ENCODE measurements at places on chromosomes 12 and 14.

- DNase-seq = no peak
These were observed 1.7 kb upstream of the EGLN3 start for GRCh38 chr14:33952541-33952940.

- DNase-seq = no peak
These were observed 11.7 kb upstream of the ASPG start for GRCh38 chr14:104073764-104074163.

GRCh38 chr12:29282031-29282816 is 98.7 kb downstream of the ERGIC2 start:
- DNase-seq = no peak

DNA sequence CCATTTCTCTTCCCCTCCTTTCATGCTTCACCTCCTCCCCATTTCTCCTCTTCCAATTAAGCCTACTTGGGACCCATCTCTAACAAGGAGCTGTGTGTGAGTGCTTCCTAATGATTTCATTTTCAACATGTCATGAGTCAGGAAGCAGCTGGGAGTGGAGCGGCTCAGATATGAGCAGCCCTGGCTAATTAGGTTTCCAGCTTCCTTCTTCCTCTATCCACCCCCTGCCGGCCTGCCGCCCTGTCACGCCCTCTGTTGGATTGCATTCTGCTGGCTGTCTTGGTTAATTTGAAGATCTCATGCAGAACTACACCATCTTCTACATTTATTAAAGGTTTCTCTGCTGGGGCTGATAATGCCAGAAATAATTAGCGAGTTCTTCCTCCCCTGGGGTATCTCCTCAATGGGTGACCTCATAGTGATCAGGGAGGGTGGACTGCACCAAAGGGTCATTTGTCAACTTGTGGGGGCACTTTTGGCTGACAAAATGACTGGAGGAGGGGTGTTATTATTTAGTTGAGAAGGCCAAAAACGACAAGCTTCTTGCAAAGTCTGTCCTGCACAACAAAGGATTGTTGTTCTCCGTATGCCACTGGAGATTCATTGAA is 300.9 kb upstream of the SRRM4 start:
- DNase-seq = no peak

GRCh38 chr12:117187421-117187820 is 2.8 kb downstream of the FBXO21 start:
- no peak for DNase-seq

GRCh38 chr14:81584495-81584894 is 50.8 kb upstream of the SEL1L start:
- no peak for DNase-seq

- no peak for DNase-seq
These were observed 1.9 kb downstream of the AKT1 start for GRCh38 chr14:104793703-104793959.

GRCh38 chr12:2773199-2773875 is 21.4 kb upstream of the FKBP4 start:
- no peak for DNase-seq

- DNase-seq = no peak
These were observed 311.7 kb upstream of the E2F7 start for GRCh38 chr12:77377116-77377515.

DNA sequence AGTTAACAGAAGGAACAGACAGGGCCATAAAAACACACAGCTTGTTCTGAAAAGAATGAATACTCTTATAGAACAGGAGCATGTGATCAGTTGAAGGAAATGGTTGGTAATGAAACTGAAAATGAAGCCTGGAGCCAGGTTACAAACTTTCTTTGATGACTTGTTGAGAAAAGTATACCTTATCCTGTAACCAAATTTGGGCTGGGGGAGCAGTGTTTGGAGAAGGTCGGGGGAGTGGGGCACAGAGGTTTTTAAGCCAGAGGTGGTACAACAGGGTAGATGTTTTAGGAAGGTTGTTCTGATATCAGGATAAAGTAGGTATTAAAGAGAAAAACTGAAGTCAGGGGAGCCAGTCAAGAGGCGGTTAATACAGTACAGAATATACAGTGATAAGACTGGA is 8.2 kb downstream of the GOLT1B start:
- no peak for DNase-seq

DNA sequence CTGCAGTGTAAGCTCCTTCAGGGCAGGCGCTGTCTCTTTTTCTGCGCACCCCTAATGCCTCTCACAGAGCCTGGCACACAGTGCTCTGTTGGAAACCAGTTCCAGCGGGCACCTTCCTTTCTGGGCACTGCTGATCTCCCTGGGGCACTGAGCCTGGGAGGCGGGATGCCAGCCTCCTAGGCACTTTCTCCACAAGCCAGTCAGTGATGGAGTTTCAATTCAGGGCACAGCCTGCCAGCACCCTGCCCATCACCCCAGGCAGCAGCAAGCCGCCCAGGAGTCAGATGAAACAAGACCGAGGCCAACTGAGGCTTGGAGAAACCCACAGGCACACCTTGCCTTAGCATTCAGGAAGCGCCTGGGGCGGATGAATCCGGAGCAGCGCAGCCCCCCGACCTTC is 5.7 kb upstream of the CTDSP2 start:
- DNase-seq = no peak

- DNase-seq = no peak
These were observed 1.5 kb upstream of the MRPL42 start for GRCh38 chr12:93465841-93466240.

- no peak for DNase-seq
These were observed 62.7 kb upstream of the ARID2 start for GRCh38 chr12:45666816-45667215.

DNA sequence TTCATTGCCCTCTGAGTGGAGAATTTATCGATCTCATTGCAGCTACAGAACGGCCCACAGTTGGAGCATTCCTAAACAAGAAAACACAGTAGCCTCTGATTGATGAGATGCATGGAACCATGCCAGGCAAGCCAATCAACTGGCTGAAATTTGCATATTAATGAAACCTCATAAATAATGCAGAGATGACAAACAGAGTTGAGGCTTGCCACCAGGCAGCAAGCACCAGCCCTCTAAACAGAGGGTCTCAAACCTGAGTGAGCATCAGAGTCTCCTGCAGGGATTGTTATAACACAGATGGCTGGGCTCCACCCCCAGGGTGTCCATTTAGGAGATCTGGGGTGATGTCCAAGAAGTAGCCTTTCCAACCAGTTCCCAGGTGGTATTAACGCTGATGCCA is 60.9 kb upstream of the CMKLR1 start:
- no peak for DNase-seq

DNA sequence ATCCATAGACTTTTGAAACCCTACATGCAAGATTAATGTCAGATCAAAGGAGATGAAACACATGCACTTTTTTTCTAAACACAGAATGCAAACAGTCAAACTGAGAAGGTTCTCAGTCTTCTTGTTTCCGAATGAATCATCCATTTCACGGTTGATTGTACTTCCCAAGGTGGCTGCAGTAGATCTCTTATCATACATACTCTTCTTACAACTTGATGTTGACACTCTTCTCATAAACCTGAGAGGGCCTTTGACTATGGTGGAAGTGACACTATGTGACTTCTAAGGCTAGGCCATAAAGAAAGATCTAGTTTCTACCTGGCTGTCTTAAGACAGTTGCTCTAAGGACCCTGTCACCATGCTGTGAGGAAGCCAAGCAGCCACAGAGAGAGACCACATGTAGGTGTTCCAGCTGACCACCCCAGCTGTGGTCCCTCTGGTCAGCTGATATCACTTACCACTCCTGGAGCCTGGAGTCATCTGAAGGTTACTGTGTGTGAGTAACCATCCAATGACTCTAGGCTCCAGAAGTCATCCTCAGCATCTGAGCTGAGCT is 67.2 kb upstream of the HMGA2 start:
- DNase-seq = no peak

DNA sequence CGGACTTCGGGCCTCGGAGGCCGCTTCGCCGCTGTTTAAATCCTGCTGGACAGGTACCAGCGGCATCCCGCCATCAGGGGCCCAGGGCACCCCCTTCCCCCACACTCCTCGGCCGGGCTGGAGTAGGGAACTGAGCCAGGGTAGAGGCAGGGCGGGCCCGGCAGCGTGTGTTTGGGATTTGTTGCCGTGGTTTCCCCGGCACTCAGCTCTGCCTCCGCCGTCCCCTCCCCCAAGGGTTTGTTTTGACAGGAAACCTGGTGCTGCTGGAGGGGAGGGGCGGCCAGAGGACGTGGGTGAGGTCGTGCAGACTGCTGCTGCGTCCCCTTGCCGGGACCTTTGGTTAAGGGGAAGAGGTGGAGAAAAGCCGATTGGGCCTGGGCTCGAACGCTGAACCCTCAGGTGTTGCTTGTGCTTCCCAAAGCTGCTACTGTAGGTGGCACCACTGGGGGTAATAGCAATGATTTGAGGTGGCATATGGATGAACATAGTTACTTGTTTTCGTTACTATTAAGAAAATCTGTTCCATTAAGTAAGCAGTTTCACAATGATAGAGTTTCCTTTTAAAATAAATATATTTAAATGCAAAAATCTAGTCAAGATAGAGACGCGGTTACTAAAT is 778 bp downstream of the TCP11L2 start:
- DNase-seq = no peak

- DNase-seq = no peak
These were observed 124.6 kb downstream of the KICS2 start for GRCh38 chr12:64097366-64098105.

- DNase-seq = no peak
These were observed 16.4 kb downstream of the CLEC2D start for GRCh38 chr12:9685915-9686314.

DNA sequence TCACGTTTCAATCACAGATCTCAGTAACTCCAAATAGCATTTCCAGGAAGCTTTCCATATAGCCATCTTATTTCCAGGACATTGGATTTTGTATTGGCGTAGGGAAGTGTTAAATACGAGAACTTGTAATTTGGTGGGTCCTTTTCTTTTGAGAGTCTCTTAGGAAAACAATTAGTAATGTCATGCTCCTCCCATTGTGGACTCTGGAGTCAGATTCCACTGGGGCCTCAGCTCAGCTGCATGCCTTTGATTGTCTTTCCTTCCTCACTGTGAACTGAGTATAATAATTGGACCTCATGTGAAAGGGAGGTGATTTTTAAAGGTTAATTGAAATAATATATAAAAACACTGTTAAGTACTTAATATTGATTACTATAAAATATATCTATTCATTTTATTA is 462.6 kb downstream of the NPAS3 start:
- DNase-seq = no peak

DNA sequence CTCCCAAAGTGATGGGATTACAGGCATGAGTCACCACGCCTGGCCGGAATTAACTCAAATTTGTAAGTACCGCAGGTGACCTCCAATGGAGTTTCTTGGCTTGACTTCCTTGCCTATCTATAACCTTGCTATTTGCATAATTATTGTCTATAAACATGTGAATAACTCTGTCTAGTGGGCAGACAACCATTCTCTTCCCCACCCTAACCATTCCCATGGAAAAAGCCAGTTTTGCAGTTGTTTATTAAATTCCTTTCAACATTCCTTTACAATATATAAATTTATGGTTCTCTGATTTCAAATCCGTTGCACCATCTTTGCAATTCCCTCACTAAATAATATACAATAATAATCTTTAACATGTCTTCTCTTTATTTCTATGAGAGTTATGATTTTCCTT is 61.0 kb upstream of the ZDHHC17 start:
- no peak for DNase-seq

- no peak for DNase-seq
These were observed 98.6 kb downstream of the VRK1 start for GRCh38 chr14:96895658-96896271.

GRCh38 chr12:66085998-66086397 is 44.6 kb downstream of the LLPH start:
- no peak for DNase-seq

- DNase-seq = no peak
These were observed 70.5 kb downstream of the GPR65 start for GRCh38 chr14:88075269-88075981.

- no peak for DNase-seq
These were observed 69.3 kb downstream of the RBM19 start for GRCh38 chr12:113896841-113897240.

GRCh38 chr14:102375119-102375518 is 12.4 kb downstream of the TECPR2 start:
- no peak for DNase-seq

DNA sequence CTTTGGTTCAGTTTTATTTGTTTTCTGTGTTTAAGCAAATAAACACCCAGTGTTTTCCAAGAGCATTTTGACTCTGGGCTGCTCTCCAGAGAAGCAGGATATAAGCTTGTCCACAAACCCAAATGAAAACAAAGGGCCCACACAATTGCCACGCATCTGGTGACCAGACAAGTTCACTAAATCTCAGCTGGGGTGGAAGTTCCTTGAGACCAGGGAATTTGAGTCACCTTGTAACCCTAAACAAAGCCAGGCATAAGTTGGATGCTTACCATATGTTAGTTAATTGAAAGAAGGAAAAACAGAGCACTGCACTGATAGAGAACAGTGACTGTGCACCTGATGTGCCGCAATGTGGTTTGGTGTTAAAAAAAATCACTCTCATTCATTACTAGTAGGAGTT is 1.6 kb upstream of the TXNRD1 start:
- peak; percentile 44 for DNase-seq

- no peak for DNase-seq
These were observed 10.2 kb downstream of the PLEKHA5 start for GRCh38 chr12:19139615-19140194.

GRCh38 chr12:52672321-52672933 is 7.8 kb downstream of the KRT1 start:
- DNase-seq = peak; percentile 11

DNA sequence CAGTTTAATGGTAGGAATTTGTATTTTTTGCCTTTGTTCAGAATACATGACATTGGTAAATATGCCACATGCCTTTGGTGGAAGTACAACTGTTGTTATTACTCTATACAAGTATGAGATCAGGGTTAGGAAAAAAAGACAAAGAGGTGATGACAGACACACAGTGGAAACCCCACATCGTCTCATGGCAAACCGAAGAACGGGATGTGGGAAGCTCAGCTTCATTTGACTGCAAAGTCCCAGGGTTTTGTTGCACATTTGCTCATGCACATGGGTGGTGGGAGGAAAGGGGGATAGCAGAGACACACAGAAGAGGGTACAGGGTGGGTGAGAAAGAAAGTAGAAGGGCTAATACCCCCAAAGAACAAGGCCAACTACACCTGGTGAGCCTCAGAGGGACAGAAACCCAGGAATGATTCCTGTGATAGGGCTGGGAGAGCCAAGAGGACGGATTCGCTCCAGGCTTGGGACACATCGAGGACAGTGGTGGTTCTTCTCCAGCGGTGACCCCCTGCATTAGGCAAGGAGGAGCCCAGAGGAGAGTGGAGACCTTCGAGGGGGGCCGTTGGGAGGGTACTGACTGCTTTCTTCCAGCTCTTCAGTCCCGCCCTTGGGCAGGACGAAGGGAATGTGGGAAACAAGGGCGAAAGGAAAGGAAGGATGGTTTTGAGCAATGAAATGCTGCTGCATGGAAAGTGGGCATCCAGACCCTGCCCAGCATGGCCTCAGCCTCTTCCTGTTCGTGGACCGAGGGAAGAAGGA is 8.1 kb downstream of the VAMP1 start:
- DNase-seq = no peak

All from HS-5 (cell line).